CD4-positive, alpha-beta T cell treated with Interleukin-12 subunit alpha and Interleukin-12 subunit beta, for 1 hour (primary cell): ENCODE measurements at places on chromosomes 7 and 10.

DNA sequence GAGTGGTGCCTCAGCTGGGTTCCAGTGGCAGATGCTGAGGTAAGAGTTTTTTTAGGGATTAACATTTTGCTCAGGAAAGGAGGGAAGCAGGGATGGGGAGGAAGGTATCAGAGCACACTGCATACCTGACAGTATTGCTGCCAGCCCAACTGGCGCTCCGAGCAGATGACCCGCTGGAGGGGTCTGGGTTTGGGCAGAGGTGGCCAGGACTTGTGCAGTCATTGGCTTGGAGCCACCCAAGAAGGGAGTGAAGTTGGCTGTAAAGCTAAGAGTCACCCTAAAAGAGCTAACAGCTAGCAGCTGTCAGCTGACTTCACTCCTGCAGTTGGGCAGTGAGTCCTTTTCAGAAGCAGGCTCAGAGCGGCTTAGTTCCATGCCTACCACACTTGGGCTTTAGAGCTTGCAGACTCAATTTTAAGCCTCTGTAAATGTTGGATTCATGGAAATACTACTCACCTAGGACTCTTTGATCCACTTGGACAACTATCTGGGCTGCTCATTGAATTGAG is 5.8 kb upstream of the ARHGAP22 start:
- no peak for DNase-seq

- DNase-seq, result no peak
Measured at GRCh38 chr10:80988755-80989154, 451.1 kb downstream of the SH2D4B start.

DNA sequence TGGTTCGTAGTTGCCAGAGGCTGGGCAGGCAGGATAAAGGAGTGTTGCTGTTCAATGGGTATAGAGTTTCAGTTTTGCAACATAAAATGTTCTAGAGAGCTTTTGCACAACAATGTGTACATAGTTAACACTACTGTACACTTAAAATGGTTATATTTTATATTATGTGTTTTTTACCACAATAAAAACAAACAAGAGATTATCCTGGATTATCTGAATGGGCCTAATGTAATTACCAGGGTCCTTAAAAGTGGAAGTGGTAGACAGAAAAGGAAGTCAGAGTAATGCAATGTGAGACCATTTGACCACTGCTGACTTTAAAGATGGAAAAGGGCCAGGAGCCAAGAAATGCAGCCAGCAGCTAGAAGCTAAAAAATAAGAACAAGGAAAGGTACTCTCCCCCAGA is 159.7 kb downstream of the SGMS1 start:
- no peak for DNase-seq

DNA sequence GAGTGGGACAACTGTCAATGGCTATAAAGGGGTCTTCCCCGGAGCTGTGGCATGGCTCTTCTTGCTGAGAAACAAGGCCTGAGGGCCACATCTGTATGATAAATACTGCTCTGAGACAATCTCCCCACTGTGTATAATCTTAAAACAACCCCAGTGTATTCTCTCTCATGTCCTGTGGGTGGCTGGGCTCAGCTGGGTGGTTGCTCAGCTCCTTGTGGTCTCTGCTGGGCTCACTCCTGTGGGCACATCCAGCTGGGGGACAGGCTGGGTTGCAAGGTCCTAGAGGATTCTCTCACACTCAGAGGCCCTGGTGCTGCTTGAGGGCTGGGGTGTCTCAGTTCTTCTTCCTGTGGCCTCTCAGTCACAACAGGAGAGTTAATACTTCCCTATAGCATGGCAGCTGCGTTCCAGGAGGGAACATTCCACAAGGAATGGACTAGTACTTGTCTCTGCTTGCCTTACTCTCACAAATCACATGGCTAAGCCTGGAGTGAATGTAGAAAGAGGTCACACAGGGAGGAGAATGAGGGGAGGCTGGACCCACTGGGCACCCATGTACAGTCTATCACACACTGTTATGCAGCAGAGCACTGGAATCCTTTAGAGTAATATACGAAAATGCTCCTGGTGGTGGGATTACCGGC is 4.5 kb upstream of the EEPD1 start:
- no peak for DNase-seq
